ENCODE measurements at places on chromosomes 13 and 19. TPM values are rescaled to one million over a fixed set of nuclear protein-coding genes. Genes with fewer than 3 reads are reported as not detected.
A peak's percentile ranks its signal among the peaks of the same experiment; 100 is the strongest.

- DNase-seq: no peak
- no peaks in the 10 kb centered on the region for H3K27me3 ChIP-seq
- no peak overlapping the region for H3K4me3 ChIP-seq
- no peak overlapping the region for H3K27ac ChIP-seq
- no peaks in the 10 kb centered on the region for H3K4me1 ChIP-seq
These were observed 25.0 kb upstream of the TNFSF11 start for GRCh38 chr13:42548731-42549551.

DNA sequence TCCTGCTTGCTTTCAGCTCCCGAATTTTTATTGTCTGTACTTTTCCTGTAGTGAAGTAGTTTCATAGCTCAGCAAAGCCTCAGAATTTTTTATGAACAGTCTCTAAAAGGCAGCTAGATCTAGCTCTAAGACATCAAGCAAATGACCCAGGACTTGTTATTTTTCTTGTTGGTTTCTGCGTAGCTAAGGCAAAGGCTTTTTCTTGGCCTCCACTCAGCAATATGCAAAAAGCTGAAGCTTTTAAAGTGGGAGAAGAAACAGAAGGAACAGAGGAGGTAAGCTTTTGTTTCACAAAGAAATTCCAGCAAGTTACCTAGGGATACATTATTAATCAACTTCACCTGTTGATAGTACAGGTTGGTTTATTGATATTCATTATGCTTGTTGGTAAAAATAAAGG, 235.9 kb downstream of the PCDH20 start:
- no peaks in the 10 kb centered on the region for H3K27me3 ChIP-seq
- no peak for DNase-seq
- no peak overlapping the region for H3K27ac ChIP-seq
- no peaks in the 10 kb centered on the region for H3K36me3 ChIP-seq
- H3K4me1 ChIP-seq: no peaks in the 10 kb centered on the region

GRCh38 chr13:100392709-100393630, 195.6 kb downstream of the GGACT start:
- peak; percentile 85 for DNase-seq
- no peaks in the 10 kb centered on the region for H3K36me3 ChIP-seq
- no peak overlapping the region for H3K4me3 ChIP-seq
- peak overlapping the region; percentile 81 for H3K27ac ChIP-seq

DNA sequence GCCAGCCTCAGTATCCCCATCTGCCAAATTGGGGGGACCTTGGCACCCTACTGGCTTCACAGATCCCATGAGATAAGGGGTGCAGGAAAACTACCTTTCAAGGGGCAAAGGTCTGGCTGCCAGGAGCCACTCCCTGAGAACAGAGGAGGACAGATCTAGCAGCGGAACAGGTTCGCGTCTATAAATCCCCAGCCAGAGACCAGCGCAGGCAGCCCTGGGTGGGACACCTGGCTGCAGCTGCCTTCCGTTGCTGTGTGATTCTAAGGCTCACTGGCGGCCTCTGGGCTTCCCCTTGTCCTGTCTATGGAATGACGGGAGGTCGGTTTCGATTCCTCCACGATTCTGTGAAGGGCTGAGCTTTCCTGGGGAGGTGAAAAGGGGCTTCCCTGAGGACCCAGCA, 7.3 kb downstream of the RELB start:
- H3K4me3 ChIP-seq: no peak overlapping the region
- no peak for DNase-seq
- H3K36me3 ChIP-seq: peaks cover 25% of the 10 kb centered on the region
- no peaks in the 10 kb centered on the region for H3K4me1 ChIP-seq

The DIAPH3 gene
- 3.0 TPM for total RNA-seq

The EXOC3L2 gene
- total RNA-seq: 1.3 TPM

All from suprapubic skin (tissue), 4 donors.